Stimulated activated CD4-positive, alpha-beta T cell treated with anti-CD3 and anti-CD28 coated beads, TNF-alpha, amount 100 ng/mL, for 24 hours (primary cell): ENCODE measurements at places on chromosomes 7 and 10.

DNA sequence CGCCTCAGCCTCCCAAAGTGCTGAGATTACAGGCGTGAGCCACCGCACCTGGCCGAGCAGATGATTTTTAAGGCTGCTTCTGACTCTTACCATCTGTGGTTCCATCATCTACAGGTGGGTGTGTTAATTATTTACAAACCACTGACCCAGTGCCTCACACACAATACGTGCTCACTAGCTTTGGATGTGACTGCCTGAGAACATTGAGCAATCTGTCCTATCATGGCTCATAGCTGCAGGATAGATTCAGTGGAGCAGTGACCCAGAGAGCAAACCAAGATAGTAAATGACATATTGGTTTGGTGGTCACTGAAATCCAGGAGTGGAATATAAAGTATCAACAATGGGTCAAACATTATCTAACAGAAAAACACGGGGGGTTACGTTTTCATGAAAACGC, 24.1 kb downstream of the GPAM start:
- no peak for DNase-seq

DNA sequence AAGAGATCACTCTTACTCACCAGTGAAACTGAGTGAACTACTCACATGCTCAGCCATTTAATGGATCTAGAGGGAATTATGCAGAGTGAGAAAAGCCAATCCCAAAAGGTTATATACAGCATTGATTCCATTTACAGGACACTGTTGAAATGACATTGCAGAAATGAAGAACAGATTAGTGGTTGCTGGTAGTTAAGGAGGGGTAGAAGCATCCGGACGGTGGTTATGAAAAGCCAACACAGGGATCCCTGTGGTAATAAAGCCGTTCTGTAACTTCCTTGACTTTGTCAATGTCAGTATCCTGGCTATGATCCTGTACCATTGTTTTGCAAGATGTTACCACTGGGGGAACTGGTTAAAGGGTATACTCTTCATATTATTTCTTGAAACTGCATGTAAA, 253.4 kb downstream of the USP6NL start:
- DNase-seq = no peak

DNA sequence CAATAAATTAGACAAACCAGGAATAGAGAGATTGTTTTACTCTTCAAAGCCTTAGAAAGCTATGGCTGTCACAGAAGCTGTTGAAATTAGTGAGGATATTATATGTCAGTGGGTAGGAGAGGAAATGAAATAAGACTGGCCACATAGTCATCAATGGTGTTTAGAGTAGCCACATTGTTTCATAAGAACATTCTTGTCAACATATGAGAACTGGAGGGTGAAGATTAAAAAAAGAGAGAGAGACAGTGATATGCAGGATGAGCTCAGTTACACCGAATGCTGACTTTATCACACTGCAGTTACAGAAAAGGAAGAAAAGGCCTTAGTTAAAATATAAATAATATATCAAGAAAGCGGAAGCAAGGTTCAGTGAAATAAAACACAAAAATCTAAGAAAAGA, 412.0 kb downstream of the CNTNAP2 start:
- DNase-seq = no peak

DNA sequence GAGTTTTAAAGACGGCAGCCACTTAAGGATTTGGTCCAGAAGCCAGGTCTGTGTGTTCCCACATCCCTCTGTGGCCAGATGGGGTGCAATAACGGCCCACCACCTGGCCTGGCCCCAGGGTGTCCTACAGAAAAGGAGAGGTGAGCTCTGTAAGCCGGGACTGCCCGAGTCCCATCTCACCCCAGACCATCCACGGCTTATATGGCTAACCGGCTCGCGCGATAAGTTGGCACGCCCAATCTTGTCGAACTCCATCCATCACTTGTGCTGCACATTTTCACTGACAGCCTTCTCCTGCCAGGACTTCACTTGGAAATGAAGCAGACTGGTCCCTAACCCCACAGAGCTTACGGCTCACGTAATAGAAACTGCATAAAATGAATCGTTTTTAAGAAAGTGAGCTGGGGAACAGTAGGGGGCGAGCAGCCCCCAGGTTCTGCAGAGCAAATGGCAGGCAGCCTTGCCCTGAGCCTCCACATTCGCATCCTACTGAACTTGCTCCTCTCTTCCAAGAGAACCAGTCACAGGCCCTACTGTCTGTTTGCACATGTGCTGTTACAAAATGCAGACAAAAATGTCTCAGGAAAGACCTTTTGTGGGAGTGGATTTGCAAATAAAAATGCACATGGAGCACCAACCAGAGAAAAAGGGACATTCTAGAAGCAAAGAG, 98.2 kb downstream of the TNS3 start:
- DNase-seq = no peak

DNA sequence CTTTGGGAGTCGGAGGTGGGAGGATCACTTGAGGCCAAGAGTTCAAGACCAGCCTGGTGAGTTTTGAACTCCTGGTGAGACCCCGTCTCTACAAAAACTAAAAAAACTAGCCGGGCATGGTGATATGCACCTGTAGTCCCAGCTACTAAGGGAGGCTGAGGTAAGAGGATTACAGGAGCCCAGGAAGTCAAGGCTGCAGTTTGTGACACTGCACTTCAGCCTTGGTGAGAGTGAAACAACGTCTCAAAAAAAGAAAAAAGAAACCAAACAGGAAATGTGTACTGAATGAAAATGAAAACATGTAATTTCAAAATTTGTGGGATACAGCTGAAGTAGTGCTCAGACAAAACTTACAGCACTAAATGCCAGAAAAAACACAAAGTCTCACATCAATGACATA, 7.6 kb downstream of the ARHGAP12 start:
- no peak for DNase-seq

- DNase-seq = no peak
Observed at GRCh38 chr7:48518092-48518491, 346.8 kb downstream of the ABCA13 start.

- no peak for DNase-seq
Observed at GRCh38 chr10:110566472-110567200, 859 bp upstream of the SMC3 start.

GRCh38 chr10:96978621-96979154, 146.6 kb downstream of the LCOR start:
- no peak for DNase-seq

DNA sequence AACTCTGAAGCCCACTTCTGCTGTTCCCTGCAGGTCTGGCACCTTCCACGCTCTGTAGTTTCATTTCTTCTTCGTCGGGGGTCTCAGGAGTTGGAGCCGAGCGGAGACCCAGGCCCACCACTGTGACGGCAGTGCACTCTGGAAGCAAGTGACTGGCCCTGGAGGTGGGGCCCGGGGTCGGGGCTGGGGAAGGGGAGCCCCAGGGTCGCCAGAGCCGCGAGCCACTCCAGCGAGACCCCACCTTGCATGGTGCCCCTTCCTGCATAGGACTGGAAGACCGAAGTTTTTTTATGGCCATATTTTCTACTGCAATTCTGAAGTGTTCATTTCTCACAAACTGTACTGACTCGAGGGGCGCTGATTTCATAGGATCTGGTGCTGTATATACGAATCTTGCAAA, 172.8 kb downstream of the CCDC3 start:
- no peak for DNase-seq

DNA sequence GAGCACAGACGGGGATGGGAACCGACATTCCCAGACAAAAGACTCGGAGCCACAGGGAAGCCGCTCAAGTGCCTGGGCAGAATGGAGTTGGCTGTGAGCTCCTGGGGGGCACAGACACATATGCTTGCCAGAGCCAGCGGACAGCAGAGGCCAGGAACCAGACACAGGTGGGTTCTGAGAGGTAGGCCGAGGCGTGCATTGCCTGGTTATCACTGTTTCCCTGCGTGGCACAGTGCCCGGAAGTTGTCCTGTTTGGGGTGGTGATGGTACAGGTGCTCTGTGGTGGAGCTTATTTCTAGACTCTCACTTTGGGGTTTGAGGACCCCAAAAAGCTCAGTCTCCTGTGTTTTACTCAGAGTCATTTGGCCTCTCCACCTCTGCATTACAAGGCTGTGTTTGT, 2.5 kb downstream of the PALD1 start:
- no peak for DNase-seq

GRCh38 chr10:69838853-69839252, 37.1 kb downstream of the COL13A1 start:
- no peak for DNase-seq

DNA sequence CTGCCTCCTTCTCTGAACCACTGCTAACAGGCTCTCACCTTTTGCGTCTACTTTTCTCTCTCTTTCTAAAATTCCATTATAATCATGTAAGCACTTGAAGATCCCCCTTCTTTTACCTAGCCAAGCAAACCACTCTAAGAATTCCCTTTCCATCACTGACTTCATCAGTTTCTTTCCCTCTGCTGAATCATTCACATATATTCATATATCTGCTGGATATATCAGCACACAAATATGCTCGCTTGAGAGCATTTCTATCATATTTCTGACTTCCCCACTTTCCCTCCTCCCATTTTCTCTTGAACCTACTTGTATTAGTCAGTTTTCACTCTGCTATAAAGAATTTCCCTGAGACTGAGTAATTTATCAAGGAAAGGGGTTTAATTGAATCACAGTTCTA, 84.2 kb upstream of the LRRN3 start:
- no peak for DNase-seq

GRCh38 chr7:148403466-148403993, 187.0 kb upstream of the C7orf33 start:
- DNase-seq = no peak

DNA sequence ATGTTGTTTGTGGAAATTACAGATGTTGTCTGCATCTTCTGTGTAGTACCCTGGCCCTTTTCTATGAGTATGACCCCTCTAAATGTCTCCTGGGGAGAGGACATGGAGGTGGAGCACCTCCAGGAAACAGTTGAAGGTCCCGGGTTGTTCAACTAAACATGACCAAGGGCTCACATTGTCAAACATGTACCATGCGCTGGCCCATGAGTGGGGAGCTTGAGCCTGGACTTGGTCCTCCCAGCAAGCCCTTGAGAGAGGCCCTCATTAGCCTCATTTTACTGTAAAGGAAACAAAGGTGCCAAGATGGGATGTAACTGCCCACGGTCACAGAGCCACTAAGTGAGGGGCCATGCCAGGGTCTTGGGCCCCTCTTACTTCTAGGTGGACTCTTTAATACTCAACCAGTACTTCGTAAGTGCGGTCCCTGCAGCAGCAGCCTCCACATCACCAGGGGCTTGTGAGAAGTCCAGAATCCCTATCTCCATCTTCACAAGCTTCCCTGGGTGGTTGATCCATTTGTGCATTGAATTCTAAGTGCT, 31.2 kb downstream of the C10orf71 start:
- no peak for DNase-seq

DNA sequence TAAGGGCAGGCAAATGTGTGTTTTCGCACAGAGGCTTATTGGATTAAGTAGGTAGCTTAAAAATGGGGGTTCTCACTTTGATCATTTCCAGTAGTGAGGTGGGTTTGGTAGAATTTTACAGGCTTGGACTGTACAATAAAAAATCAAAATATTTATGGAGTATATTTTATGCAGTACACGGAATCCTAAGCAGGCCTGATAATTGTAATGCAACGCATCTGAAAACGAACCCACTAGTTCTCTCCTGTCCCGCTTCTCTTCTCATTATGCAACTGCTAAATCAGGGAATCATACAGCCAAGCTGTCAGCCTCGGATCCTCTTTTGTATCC, 377 bp upstream of the POLR1F start:
- DNase-seq = no peak

DNA sequence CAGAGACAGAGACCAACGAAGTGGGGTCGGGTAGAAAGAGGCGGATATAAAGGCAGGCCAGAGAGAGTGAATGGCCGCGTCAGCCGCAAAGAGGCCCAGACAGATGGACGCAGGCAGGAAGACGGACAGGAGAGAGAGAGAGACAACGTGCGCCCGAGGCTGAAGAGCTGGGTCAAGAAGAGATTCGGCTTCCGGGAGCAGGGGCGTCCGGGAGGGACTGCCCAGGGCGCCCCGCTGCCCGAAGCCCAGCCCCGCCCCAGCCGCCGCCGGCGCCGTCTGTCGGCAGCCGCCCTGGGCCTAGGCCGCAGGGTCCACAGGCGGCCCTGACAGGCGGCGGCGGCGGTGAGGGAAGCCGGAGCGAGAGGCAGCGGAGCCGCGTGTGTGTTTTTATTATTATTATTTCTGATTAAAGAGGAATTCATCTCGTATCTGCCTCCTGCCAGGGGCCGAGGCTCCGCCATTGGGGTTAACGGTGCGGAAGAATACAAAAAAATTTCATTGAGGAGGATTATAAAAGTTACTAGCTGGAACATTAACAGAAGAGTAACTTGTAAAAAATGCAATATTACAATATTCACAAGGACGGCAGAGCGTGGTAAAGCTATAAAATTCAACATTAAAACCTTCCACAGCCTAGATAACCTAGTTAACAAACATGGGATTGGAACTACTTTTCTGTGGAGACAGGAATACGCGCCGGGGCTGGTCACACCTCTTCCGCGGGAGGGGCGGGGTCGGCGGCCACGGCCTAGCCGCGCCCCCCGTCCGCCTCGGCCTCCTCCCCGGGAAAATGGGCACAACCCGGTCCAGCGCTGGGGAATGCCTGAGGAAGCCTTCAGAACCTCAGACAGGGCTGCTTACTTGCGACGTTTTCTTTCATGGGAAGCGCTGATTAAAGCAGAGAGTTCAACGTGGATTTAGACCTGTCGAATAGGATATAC, 29.7 kb upstream of the PAX2 start:
- no peak for DNase-seq

GRCh38 chr7:48734695-48735406, 189.5 kb upstream of the CDC14C start:
- no peak for DNase-seq

GRCh38 chr7:135970045-135970444, 7.1 kb downstream of the MTPN start:
- DNase-seq = no peak

DNA sequence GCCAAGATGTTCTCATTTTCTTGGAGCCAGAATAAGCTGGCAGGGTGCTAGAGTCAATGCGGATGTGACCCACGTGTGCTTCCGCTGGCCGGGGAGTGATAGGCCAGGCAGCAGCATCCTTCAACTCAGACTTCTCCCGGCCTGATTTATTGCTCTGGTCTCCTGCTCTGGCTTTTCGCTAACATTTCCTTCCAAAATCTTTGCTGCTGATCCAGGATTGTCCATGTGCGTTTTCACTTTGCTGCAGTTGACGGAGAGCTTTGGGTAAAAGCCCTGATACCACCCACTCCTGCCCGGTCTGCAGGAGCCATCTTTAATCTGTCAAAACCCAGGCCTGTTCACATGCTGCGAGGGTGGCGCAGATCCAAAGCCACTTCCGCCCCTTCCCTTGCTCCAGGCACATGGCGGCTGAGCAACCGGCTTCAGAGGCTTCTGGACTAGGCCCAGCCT, 106.8 kb downstream of the CYP26A1 start:
- no peak for DNase-seq

DNA sequence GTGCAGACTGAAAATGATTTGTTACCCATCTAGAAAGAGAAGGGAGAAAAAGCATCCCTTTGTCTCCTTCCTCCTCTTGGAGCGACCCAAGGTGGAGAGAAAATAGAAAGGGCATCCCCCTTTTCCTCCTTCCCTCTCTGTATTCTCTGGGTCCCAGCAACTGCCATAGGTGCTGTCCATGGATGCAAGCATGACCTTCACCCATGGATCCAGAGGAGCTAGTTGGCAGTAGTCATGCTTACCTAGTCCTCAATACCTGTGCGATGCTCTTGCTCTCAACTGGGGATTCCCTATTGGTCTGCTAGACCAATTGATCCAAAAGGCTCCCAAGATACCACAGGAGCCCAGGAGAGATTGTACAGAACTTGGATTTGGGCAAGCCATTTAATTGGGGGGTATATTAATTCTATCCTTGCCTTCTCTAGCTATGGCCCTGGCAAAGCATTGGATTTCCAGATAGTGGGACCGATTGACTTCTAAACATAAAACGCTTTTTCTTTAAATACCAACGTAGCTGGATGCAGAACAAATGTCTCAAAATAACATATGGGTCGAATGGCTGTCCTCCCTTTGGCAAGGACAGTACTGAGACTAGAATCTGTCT, 547.8 kb upstream of the IGFBP3 start:
- no peak for DNase-seq
